M059J (cell line): ENCODE measurements at places on chromosomes 7 and 10. TPM values are rescaled to one million over a fixed set of nuclear protein-coding genes. Genes with fewer than 3 reads are reported as not detected.
A peak's percentile ranks its signal among the peaks of the same experiment; 100 is the strongest.

The LRIT1 gene
- total RNA-seq: not detected in 2 replicates

DNA sequence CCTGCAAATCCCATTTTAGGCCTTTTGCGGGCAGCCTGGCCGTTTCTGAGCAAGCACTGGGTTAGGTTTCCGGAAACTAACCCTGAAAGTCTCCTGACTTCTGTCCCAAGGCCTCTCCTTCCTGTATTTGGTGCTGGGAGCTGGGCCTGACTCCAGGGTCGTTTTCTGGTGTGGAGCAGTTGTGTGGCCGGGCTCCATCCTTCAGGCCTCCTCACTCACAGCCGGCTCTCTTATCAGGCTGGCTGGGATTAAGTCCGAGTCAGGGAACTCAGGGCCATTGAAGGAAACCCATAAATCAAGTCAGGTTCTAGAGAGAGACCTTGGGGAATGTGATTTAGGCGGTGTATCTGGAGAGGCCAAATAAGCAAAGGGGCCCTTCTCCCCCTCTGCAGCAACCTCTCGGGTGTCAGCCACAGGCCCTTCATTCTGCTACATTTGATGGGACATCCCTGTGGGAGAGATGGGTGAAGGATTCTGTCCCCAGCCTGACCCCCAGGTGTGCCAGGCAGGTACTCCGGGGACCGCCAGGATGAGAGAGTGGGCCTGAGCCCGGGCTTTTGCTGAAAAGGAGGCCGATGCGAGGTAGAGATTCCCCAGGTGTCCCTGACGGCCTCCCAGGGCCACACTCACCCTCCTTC lies 3.3 kb downstream of the GATA3 start:
- no peak for DNase-seq

- no peak for DNase-seq
Measured at GRCh38 chr7:1030444-1031070, 13.8 kb upstream of the GPR146 start.

- peak; percentile 16 for DNase-seq
Measured at GRCh38 chr7:98126311-98127142, 19.9 kb downstream of the LMTK2 start.

The CCDC136 gene
- total RNA-seq: 0.74 and 5.7 TPM in 2 replicates

DNA sequence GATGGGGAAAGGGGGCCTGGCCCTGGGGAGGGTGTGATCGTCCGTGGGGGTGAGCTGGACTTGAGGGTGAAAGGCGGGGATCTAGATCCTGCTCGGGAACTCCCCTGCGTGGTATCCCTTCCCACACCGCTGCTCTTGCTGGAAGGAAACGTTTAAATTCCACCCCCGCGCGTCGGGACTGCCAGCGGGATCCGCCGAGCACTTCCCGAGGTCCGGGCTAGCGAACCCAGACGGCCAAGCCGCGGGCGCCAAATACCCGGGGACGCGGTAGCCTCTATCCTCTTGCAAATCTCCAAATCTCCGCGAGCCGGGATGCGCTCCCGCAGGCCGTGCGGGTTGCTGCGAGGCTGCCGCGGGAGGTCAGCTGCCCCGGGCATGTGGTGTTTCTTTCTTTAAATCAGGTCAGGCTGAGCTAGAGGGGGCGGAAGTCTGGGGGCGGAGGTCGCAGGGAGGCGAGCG lies 904 bp downstream of the NPTX2 start:
- no peak for DNase-seq

DNA sequence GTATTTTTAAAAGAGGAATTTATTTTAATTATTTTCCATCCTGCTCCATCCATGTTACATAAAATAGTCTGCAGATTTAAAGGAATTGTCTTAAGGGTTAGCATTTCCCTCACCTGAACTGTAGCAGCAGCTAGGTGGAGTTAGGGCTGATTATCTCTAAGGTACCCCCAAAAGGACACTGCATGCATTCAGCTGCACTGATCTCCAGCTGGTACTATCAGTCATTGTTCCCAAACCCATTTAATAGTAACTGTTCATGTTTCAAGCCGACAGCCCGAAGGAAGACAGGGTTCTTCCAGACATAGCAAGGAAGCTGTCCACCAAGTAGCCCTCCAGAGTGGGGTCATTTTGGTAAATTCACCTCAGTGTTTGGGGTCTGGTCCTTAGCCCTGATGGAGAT lies 48.7 kb downstream of the FAM171A1 start:
- no peak for DNase-seq

The PON1 gene
- not detected in 2 replicates for total RNA-seq
